LoVo (cell line): ENCODE measurements at places on chromosomes 7 and 10.
A peak's percentile ranks its signal among the peaks of the same experiment; 100 is the strongest.

DNA sequence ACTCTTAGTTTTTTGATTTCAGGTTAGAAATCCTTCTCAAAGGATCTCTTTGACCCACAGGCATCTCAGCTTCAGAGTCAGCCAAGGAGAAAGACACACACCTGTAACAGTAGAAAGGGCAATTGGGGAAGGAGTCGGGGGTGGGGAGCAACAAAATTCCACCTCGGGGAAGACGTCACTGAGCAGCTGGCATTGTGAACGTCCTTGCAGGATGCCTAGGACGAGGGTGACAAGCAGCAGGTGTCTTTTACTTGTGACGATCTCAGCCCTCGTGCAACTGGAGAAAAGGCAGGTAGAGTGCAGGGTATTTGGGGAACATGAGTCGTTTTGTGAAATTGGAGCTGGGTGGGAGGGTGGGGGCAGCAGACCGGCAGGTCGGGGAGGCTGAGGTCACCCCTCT is 627.0 kb downstream of the ACTR3B start:
- no peak for DNase-seq

GRCh38 chr7:64951250-64951848 is 39.5 kb downstream of the ZNF117 start:
- peak; percentile 63 for DNase-seq

DNA sequence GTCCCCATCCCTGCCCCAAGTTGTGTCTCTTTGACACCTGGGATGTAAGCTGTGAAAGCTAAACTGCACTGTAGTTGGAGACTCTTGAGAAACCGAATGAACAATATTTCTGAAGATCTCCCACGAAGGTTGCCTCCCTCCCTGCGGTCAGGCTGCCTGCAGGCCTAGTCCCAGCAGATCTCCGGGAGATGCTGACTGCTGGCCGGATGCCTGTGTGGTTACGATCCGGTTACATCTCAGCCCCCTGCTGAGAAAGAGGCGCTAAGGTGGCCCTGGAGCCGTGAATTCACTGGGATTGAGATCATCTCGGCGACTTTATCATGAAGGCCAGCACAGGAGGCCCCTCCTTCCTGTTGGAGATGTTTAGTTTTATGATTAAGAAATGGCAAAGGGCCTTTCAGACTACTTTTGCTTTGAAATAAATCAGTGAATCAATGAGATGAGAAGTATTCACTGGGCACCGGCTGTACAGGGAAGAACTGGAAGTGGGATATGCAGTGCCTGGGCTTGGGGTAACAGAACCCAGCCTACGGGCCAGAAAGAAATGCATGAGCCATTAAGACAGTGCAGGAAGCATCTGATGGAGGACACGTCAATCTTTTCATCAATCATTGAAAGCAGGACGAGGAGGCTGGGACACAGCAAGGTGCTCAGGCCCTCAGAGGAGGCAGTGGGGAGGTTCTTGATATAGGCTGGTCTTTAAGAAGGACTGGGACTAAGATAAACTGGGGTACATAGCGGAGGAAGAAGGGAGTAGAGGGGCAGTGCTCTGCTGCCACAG is 177.6 kb downstream of the PRKAG2 start:
- no peak for DNase-seq

DNA sequence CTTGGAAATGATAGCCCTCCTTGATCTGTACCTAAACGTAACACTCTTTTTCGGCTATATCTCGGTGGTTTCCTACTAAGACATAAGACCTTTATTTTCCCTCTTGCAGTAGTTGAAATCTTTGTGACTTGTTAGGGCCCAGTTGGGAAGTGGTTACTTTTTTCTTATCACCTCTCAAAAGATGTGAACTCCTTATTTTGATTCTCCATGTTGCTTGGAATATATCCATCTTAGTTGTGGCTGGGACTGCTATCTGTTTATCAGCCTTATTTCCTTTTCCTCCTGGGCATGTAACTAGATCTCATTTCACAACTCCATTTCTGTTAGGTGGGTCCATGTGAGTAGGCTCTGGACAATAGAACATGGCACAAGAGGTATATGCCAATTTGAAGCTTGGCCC is 4.1 kb upstream of the CPED1 start:
- DNase-seq = no peak

- DNase-seq = no peak
Measured at GRCh38 chr10:45433716-45434469, 59.9 kb downstream of the ALOX5 start.

GRCh38 chr10:184911-185310 is 49.7 kb downstream of the ZMYND11 start:
- DNase-seq = no peak

DNA sequence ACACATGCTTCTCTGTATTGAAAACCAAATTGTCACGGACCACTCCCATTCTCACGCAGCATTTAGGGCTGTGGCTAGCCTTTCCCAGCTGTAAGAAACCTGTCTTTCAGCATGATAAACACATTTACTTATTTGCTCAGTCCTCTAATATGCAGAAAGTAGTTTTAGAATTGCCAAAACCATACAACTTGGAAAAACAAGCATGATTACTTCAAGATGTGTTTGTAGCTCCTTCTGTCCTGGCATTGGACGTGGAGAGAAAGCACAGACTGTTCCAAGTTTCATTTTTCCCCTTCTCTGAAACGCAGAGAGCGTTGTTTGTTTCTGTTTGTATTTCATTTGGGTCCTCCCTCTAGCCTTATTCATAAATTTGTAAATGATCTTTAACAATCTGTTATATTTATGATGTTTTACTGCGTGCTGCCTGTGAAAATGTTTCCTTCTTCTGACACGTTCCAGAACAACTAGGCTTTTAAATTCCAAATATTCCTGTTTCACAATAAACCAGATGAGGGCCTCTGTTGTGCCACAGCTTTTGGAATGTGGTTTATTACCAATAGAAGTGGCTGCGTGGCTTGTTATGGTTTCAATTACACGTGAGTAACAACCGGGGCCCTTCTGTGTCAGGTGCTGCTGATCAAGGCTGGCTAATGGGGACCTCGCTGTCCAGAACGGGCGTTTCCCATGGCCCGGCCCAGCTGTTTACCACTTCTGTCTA is 26.1 kb downstream of the MNX1 start:
- no peak for DNase-seq

GRCh38 chr7:64101943-64102655 is 56.9 kb downstream of the ZNF727 start:
- no peak for DNase-seq

GRCh38 chr7:101245147-101245668 is 327 bp upstream of the FIS1 start:
- no peak for DNase-seq

GRCh38 chr10:57986422-57986821 is 281.3 kb downstream of the IPMK start:
- no peak for DNase-seq

DNA sequence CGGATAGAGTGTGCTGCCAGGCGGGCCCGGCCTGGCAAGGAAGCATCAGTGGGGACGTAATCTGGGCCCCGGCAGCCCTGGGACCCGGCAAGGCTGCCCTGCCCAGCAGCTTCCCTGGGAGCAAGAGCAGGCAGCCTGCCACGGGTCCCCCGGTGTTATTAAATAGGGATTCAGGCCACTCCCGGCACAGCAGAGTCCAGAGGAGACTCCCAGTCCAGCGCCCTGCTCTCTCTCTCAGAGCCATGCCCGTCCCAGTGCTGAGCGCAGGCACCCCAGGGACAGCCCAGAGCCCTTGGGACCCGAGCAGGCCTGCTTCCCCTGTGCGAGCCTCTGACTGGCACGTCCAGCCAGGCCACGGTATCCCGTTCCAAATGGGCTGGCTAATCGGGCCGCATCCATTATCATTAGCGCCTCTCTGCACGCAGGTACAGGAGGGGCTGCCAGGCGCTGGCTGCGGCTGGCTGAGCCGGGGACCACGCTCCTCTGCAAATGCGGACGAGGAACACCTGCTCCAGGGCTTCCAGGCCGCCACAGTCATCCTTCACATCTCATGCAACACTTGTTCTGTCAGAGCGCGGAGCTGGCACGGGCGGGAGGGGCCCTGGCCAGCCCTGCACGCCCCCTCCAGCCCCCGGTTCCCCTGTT is 344.2 kb upstream of the MKI67 start:
- no peak for DNase-seq

DNA sequence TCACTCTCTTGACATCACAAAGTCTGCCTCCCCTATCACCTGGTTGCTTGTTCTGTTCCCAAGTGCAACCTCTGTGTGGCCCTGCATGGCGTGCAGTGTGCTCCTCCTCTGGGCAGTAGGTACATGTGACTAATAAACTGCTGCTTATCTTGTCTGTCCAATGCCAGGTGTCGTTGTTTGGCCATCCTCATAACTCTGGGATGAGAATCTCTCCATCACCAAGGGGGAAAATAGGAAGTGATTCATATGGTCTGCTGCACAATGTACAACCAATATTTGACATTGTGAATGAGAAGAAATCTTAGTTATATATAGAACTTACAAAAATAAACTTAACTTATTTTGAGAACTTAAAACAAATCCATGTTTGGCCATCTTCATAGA is 135.2 kb downstream of the INHBA start:
- DNase-seq = no peak

DNA sequence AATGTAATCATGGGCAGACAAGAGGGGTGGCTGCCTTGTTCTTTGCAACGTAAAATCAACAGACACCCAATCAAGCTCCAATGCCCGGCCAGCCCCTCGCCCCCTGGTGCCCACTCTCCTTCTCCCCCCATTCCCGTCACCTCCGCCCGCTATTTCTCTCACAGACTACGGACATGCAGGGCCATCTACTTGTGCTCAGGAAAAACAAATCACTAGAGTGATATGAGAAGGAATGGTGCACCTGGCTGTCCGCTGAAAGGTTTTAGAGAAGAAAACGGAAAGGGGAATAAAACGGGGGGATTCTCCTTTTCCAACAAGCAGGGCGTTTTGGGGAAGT is 396 bp downstream of the GRM8 start:
- no peak for DNase-seq

GRCh38 chr7:138382862-138383565 is 77.0 kb upstream of the TRIM24 start:
- DNase-seq = no peak
